Mucosa of descending colon (tissue), 3 donors: ENCODE measurements at places on chromosomes 4 and X. TPM values are rescaled to one million over a fixed set of nuclear protein-coding genes. Genes with fewer than 3 reads are reported as not detected.

DNA sequence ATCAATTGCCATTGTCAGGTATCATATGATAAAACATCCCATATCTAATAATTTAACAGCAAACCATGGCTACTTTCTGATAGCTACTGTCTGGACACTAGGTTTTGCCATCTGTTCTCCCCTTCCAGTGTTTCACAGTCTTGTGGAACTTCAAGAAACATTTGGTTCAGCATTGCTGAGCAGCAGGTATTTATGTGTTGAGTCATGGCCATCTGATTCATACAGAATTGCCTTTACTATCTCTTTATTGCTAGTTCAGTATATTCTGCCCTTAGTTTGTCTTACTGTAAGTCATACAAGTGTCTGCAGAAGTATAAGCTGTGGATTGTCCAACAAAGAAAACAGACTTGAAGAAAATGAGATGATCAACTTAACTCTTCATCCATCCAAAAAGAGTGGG is 7.0 kb downstream of the NPY5R start:
- DNase-seq = no peak

The BRS3 gene
- not detected for total RNA-seq

DNA sequence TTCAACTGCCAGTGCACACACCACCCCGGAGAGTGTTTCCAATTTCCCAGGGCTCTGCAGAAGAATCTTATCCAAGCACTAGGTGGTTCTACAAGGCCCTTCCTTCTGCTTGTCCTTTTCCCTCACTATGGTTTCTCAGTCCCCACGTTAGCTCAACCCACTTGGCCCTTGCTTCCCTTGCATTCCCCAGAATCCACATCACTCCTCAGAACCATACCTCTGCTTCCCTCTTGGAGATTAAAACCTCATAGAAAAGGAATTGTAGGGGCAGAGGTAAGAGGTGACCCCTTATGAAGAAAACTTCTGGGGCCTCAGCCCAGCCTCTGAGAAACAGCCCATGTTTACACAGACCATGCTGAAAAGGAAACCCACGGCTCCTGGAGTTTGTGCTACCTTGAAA is 42.4 kb downstream of the TSPAN5 start:
- no peak for DNase-seq

DNA sequence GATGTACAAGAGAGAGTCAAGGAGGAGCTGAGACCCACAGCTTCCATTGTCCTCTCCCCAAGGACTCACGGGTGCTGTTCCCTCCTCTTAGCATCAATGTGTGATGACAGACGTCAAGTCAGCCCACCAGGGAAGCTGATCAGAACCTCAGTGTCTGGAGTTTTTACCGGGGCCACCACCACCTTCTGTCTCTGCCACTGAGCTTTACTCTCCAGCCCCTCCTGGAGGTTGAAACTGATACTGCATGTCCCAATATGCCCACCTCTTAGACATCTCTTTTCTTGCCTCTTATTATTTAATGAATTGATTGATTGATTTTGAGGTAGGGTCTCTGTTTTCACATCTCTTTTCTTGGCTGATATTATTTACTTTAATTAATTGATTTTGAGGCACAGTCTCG is 10.3 kb upstream of the AKAP17A start:
- no peak for DNase-seq

The HPGDS gene
- total RNA-seq = 1.8 TPM

GRCh38 chr4:39415678-39416283 is 9.1 kb downstream of the KLB start:
- no peak for DNase-seq

The PRRG3 gene
- 0.22 TPM for total RNA-seq

GRCh38 chr4:181578911-181579310 is 664.3 kb upstream of the TENM3 start:
- DNase-seq = no peak

DNA sequence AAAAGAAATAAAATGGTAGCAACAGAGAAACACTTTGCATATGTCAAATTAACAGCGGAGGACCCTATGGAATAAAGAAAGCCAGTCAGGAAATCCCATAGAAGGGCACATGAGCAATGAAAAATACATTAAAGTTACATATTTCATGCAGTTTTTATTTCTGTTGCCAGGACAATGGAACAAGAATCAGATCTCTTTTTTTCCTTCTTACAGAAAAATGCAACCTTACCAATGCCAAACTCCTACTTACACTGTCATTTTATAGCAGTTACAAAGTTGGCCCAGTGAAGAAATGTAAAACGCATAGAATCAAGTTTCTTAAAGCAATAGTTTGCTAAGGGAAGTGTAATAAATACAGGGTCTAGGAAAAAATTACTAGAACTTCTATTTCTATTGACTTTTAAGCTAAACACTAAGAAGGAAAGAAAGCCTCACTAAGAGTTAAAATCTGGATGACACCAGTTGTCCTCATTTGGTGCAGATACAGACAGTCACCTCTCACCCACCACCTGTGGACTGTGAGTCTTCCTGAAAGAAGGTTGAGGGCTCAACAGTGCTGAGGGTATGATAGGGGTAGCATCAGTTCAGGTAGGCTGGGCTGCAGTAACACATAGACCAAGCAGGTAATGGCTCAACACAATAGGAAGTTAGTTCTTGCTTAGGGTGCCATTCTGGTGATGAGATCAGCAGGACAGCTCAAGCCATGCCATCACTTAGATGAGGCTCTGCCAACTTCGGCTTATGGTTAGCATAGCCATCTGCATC is 224.6 kb downstream of the ANAPC10 start:
- DNase-seq = no peak

The GCNA gene
- total RNA-seq = 2.0 TPM

The RAI2 gene
- total RNA-seq = 20.7 TPM
